ENCODE measurements at places on chromosomes 5 and 9.

- no peak for DNase-seq
- H3K4me3 ChIP-seq: no peak overlapping the region
- H3K4me1 ChIP-seq: no peaks in the 10 kb centered on the region
- peaks cover 12% of the 10 kb centered on the region for H3K36me3 ChIP-seq
- no peak overlapping the region for H3K27ac ChIP-seq
Measured at GRCh38 chr9:19286634-19287188, 56.2 kb downstream of the DENND4C start.

DNA sequence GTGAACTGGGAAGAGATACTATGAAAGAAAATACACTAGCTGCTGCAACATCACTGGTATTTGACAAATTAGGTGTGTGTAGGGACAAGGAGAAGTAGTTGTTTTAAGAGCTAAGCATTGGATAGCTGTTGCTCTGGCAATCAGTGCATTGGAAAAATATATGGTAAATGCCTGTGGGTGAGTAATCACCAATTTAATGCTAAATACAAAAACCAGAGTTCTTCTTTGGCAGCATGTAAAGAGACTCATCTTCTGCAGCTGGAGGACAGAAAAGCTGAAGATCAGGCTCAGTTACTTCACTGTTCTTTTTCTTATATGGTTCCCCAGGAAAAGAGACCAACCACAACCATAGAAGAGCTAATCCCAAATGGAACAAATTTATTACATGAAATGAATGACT is 201.8 kb upstream of the MPDZ start:
- no peaks in the 10 kb centered on the region for H3K36me3 ChIP-seq
- H3K27ac ChIP-seq: no peak overlapping the region
- no peaks in the 10 kb centered on the region for H3K27me3 ChIP-seq

DNA sequence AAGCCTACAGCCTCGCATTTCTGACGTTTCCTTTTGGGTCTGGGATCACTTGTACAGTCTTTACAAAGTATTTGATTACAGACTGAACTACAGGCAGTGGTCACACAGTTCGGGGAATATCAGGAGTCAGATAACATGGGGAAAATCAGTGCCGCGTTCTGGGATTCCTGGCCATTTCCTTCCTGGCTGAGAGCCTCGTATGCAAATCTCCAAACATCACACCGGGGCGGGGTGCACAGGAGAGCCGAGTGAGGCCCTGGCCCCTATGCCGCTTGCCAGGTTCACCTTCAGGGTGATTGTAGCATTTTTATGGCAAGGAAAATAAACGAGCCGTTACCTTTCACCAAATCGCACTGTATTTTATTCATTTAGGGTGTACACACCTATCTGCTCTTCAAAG is 29.6 kb upstream of the SLC9A3 start:
- no peaks in the 10 kb centered on the region for H3K4me1 ChIP-seq
- DNase-seq: no peak
- no peak overlapping the region for H3K27ac ChIP-seq

DNA sequence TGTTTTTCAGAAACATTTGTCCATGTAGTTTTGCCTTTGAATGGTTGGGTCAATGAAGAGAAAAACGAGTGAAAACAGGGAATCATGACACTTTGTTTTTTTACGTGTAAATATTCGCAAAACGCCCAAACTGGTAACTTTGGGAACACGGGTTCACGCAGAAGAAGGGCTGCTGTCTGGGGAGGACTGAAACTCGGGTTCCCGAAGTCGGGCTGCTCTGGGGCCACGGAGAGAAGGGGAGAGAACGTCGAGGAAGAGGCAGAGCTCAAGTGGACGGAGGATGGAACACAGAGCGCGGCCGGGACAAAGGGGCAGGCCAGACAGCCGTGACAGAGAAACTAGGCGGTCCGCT is 478 bp upstream of the SETD9 start:
- H3K27ac ChIP-seq: peak overlapping the region; percentile 72
- peak overlapping the region; percentile 78 for H3K4me3 ChIP-seq
- H3K4me1 ChIP-seq: peaks cover 8% of the 10 kb centered on the region
- no peaks in the 10 kb centered on the region for H3K27me3 ChIP-seq
- no peak for DNase-seq

GRCh38 chr5:155794795-155795194 is 532.2 kb upstream of the SGCD start:
- no peaks in the 10 kb centered on the region for H3K36me3 ChIP-seq
- no peaks in the 10 kb centered on the region for H3K27me3 ChIP-seq
- H3K27ac ChIP-seq: no peak overlapping the region
- DNase-seq: no peak
- H3K4me1 ChIP-seq: no peaks in the 10 kb centered on the region

GRCh38 chr5:119597728-119598298 is 31.5 kb upstream of the FAM170A start:
- H3K27ac ChIP-seq: no peak overlapping the region
- no peaks in the 10 kb centered on the region for H3K4me1 ChIP-seq
- no peaks in the 10 kb centered on the region for H3K27me3 ChIP-seq
- H3K36me3 ChIP-seq: no peaks in the 10 kb centered on the region
- no peak overlapping the region for H3K4me3 ChIP-seq
- DNase-seq: no peak

- H3K36me3 ChIP-seq: no peaks in the 10 kb centered on the region
- H3K4me1 ChIP-seq: no peaks in the 10 kb centered on the region
- DNase-seq: no peak
- no peak overlapping the region for H3K4me3 ChIP-seq
- no peak overlapping the region for H3K27ac ChIP-seq
- H3K27me3 ChIP-seq: no peaks in the 10 kb centered on the region
Measured at GRCh38 chr9:29290516-29290915, 1717.2 kb upstream of the C9orf72 start.

DNA sequence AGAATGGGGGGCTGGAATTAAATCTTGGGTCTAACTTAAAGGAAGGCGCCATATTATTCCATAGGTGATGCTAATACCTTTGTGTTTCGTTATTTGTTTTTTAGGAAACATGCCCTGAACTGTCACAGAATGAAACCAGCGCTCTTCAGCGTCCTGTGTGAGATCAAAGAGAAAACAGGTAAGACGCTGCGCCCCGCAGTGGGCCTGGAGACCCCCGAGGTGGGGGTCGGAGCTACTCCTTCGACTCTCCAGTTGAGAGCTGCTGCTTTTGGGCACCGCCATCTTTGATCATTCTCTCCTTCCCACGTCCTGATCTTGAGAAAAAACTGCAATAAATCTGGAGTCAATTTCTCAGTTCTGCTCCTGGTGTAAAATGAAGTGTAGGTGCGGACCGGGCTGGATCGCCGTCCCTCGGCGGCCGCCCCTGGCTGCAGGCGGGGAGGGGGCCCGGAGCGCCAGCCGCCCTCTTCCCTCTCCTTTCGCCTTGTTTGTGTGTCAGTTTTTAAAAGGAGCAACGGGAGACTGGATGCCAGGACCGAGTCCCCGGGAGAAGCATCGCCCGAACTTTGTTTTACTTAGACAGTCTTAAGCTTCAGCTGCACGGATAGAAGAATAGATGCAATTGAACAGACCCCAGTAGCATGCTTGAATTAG is 1.4 kb downstream of the PBX3 start:
- H3K4me3 ChIP-seq: peak overlapping the region; percentile 69
- no peak for DNase-seq
- H3K27ac ChIP-seq: peak overlapping the region; percentile 22
- H3K36me3 ChIP-seq: no peaks in the 10 kb centered on the region
- H3K4me1 ChIP-seq: peaks cover 22% of the 10 kb centered on the region
- no peaks in the 10 kb centered on the region for H3K27me3 ChIP-seq

DNA sequence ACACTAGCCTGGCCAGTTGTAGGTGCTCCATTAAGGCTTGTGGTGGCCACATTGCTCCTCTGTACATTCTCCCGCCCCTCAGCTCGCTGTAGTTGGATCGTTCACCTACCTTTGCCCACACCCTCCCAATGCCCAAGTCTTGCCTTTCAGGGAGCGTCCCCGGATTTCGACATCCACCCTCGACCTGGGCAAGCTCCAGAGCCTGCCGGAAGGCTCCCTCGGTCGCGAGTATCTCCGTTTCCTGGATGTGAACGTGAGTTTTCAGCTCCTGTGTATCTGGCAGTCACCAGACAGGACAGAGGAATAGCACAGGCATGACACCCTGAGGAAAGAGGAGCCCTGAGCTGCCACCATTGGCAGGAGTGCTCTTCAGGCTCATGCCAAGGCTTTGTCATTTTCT is 3.0 kb downstream of the COQ4 start:
- no peak for DNase-seq
- H3K4me3 ChIP-seq: no peak overlapping the region
- H3K27ac ChIP-seq: no peak overlapping the region
- peaks cover 29% of the 10 kb centered on the region for H3K4me1 ChIP-seq
- no peaks in the 10 kb centered on the region for H3K27me3 ChIP-seq
- H3K36me3 ChIP-seq: peaks cover 17% of the 10 kb centered on the region

DNA sequence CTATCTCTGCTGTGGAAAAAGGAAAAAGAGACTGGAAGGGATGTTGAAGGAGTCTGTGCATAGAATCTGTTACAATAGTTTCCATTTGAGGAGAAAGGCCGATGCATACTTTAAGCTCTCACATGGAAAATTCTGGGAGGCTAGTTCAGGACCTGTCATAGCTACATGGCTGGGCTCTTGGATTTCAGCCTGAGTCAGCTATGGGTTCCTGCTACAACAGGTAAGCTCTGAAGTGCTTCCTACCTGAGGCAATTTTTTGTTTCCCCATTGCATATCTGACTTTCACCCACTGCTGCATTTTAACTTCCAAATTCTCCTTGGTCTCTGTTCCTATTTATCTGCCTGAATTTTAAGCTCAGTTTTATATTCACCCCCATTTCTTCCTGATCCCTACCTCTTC is 310.7 kb downstream of the RAB3C start:
- no peak for DNase-seq
- no peaks in the 10 kb centered on the region for H3K27me3 ChIP-seq
- no peaks in the 10 kb centered on the region for H3K4me1 ChIP-seq
- H3K27ac ChIP-seq: no peak overlapping the region
- no peaks in the 10 kb centered on the region for H3K36me3 ChIP-seq
- no peak overlapping the region for H3K4me3 ChIP-seq

GRCh38 chr9:7234144-7234543 is 476.4 kb downstream of the KDM4C start:
- no peaks in the 10 kb centered on the region for H3K36me3 ChIP-seq
- DNase-seq: no peak
- no peaks in the 10 kb centered on the region for H3K27me3 ChIP-seq
- no peaks in the 10 kb centered on the region for H3K4me1 ChIP-seq
- no peak overlapping the region for H3K27ac ChIP-seq
- H3K4me3 ChIP-seq: no peak overlapping the region

GRCh38 chr5:74285675-74286280 is 354.8 kb downstream of the ENC1 start:
- DNase-seq: no peak
- H3K4me1 ChIP-seq: no peaks in the 10 kb centered on the region
- H3K36me3 ChIP-seq: no peaks in the 10 kb centered on the region
- no peak overlapping the region for H3K27ac ChIP-seq

DNA sequence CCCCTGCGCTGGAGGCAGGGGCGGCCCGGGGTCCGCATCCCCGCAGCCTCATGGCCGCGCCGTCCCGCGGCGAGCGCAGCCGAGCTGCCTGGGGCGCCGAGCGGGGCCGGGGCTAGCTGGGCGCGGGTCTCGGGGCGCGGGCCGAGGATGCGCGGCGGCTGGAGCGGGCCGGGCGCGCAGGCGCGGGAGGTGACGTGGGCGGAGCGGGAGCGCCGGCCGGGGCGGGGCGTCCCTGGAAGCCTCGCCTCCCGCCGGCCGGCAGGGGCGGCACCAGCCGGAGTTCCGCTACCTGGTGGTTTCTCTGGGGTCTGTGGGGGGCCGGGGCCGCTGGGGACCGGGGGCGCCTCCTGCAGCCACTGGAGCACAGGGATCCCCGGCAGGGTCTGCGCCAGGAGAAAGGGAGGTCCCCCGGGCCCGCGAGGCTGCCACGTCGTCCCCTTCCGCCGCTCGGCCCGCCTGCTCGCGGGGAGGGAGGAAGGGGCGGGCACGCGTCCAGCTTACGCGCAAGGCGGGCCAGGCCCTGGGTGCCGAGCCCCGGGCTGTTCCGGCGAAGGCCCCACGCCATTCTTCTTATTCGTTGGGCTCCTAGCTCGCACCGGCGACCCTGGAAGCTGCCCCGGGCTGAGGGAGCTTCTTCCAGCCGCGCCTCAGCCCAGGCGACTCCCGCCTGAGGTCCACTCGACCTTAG is at the start of gene LPCAT1:
Gene LPCAT1, minus strand, starts transcription at position 168 of the 688 bp plus-strand sequence. Its CDS starts 116 bp downstream, at position 52.
- peaks cover 35% of the 10 kb centered on the region for H3K4me1 ChIP-seq
- H3K27ac ChIP-seq: peak within 1 kb of the TSS; percentile 59
- peaks cover 5% of the 10 kb centered on the region for H3K36me3 ChIP-seq
- DNase-seq: peak; percentile 68
- peak within 1 kb of the TSS; percentile 63 for H3K4me3 ChIP-seq
- H3K27me3 ChIP-seq: no peaks in the 10 kb centered on the region

DNA sequence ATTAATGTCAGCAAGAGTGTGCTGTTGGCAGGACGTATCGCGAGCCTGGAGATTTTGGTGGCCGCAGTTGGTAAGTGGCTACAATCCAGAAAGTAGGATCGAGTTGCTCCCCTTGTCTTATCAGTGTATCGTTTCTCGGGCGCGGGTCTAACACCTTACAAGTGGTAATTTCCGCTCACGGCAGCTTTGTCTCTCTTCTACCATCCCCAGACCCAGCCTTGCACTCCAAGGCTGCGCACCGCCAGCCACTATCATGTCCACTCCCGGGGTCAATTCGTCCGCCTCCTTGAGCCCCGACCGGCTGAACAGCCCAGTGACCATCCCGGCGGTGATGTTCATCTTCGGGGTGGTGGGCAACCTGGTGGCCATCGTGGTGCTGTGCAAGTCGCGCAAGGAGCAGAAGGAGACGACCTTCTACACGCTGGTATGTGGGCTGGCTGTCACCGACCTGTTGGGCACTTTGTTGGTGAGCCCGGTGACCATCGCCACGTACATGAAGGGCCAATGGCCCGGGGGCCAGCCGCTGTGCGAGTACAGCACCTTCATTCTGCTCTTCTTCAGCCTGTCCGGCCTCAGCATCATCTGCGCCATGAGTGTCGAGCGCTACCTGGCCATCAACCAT is 1.1 kb downstream of the PTGER4 start:
- no peaks in the 10 kb centered on the region for H3K27me3 ChIP-seq
- peak overlapping the region; percentile 96 for H3K4me3 ChIP-seq
- H3K27ac ChIP-seq: peak overlapping the region; percentile 77
- DNase-seq: peak; percentile 45
- peaks cover 45% of the 10 kb centered on the region for H3K4me1 ChIP-seq

DNA sequence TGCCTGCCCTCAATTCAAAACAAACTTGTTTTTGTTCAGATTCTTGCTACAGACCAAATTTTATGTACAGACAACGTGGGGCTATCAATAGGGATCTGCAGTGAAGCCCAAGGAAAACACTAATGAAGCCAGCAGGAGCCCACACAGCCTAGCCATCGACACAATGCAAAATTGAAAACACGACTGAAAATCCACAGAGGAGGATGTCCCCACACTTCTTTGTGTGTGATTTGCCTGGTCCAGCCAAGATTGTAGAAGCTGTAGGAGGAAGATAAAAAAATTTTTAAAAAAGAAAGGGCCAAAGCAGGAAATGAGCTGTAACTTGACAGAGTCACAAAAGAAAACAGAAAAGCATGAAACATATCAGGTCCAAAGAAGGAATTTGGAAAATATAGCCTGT is 34.8 kb downstream of the HTR4 start:
- H3K27ac ChIP-seq: no peak overlapping the region
- H3K4me3 ChIP-seq: no peak overlapping the region
- no peaks in the 10 kb centered on the region for H3K36me3 ChIP-seq
- H3K4me1 ChIP-seq: peaks cover 15% of the 10 kb centered on the region
